ENCODE measurements at places on chromosomes 2 and 18. TPM values are rescaled to one million over a fixed set of nuclear protein-coding genes. Genes with fewer than 3 reads are reported as not detected.

Gene CDH7
- total RNA-seq, result not detected

Gene M1AP
- total RNA-seq, result not detected

DNA sequence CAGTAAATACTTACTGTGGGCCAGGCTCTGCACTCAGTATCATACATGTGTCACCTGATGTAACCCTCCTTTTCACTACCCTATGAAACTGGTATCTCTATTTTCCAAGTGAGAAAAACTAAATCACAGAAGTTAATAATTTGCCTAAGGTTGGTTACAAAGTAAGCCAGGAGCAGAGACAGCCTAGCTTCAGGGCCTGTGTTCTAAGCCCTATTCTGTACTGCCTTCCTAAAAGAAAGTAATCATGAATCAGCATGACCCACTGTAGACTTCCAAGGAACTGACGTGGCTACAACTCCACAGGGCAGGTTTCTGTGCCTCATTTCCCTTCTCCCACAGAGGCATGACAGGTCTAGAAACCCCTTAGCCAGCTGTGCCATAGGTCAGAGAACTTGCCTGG is 14.3 kb downstream of the ZNF142 start:
- no peak for DNase-seq

DNA sequence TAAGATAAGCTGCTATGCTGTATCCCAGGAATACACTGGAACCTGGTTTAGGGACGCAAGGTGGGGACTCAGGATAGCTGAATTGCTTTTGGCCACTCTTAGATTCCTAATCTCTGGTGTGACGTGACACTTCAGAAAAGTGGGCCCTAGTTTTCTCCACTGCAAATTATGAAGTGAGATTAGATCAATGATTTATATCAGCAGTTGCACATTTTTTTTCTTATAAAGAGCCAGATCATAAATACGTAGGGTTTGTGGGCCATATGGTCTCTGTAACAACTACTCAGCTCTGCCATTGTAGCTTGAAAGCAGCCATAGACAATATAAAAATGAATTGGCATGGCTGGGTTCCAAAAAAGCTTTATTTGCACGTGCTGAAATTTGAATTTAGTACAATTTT is 85.4 kb upstream of the CPO start:
- no peak for DNase-seq

- DNase-seq, result no peak
Observed at GRCh38 chr2:233201258-233202013, 50.0 kb upstream of the ATG16L1 start.

DNA sequence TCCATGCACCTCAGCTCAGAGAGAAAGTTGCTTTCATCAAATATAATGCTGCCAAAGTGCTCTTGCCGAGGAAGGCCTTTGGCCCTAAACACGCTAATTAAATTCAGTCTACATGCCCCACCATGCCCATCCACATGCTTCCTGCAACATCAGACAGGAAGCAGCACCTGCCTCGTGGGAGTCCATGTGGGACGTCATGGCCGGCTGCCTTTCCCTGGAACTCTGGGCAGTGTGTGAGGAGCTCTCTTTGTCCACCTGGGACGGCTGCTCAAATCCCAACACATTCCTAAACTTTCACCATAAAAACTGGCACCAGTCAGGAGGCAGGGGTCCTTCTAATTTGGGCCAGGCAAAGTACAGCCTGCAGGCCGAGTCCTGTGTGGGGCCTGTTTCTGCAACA is 23.1 kb downstream of the FAM178B start:
- no peak for DNase-seq

DNA sequence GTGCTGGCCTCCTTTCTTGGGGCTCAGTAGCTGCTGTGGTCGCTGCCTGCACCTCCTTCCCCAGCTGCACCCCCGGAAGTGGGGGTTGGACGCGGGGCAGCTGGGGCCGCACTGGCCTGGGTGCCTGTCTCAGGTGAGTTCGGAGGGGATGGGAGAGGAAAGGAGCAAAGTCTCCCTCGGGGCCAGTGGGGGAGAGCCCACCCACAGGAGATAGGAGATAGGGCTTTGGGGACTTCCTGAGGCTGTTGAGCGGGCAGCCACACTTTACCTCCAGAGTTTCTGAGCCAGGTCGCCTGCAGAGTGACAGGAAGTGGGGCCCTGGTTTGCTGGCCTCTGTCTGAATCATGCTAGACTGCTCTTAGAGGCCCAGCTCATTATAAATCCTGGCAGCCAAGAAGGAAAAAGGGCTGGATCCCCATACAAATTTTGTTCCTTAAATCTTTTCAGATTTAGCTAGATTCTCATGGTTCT is 8.1 kb downstream of the MBP start:
- DNase-seq, result no peak

GRCh38 chr2:16665748-16666448 is at the start of gene CYRIA:
TSS of gene CYRIA (minus strand) at chr2:16665834. CDS start at chr2:16588119, 77,715 bp downstream.
- DNase-seq, result no peak

DNA sequence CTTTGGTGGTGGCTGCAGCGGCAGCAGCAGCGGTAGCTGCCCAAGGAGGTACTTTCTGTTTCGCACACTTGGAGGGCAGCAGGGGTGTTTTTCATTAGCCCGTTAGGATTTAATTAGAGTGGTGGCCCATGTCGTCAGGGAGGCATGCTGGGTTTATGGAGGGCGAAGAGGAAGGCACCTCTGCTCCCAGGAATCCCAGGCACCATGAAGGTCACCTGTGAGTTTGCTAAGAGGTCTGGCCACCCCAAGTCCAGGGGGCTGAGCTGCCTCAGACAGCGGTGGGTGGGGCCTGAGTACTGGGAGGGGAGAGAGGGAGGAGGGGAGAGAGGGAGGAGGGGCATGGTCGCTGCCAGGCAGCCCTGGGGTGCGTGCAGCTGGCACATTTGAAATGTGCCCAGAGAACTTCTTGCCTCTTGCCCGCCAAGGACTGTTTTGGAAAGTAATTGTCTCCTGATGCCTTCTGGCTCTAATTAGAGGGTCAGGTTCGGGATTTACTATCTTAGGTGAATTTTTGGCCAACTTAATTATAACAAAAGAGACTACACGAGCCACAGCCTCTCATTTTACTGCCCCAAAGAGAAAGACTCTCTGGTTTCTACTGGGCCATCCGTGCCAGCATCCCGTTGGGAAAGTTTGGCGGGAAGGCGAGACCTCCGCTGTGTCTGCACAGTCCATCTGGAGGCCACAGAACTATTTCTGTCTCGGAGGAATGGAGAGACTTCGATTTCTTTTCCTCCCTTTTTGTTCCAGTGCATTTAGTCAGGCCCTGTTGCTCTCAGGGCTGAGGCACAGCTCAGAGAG is 62.0 kb downstream of the GLI2 start:
- no peak for DNase-seq

DNA sequence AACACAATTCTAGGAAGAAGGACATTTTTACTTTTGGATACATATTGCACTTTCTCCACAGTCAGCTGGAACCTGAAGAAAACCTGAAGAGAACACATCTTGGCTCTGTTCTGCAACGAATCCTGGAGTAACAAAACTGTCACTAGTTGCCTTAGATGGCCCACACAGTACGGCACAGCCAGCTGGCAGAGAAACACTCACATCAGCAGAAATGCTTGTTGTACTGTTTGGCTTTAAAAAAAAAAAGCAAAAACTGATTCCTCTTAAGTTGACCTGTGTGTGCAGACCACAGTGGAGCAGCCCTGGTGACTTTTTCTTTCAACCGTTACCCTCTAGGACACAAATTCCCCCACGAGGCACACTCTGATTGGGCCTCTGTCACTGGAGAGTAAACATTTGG is 152.3 kb upstream of the TWIST2 start:
- DNase-seq, result no peak

- DNase-seq, result no peak
Observed at GRCh38 chr18:22342625-22343024, 75.1 kb downstream of the CTAGE1 start.

DNA sequence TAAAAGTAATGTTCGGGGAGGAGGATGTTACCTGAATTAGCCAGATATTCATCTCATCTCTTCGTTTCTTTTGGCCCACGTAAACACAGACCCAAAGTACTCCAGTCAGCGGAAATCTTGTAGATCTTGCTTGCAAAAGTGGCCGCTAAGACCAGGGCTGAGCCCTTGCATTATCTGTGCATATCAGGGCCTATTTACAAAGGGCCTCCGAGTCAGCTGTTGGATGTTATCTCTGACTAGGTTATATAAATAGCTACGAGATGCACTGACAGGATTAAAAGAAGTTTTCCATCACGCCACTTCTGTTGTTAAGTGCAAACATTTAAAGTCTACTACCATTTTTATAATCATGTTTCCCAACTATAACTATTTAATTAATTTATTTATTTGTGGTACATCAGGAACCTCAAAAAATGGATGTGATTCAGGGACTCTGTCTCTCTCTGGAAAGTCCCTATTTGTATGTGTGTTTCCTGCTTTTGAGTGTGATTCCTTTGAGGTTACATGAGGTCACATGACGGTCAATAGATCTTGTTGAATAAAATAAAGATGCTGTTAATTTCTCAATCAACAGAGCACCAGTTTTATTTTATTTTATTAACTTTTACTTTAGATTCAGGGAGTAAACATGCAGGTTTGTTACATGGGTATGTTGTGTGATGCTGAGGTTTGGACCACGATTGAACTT is 46.8 kb upstream of the MBOAT2 start:
- DNase-seq, result no peak

Data from chondrocyte (in vitro differentiated cells).